Activated naive CD4-positive, alpha-beta T cell treated with anti-CD3 and anti-CD28 coated beads, Interleukin-2, amount 10 ng/mL, durations not matched to agents 7 days and 5 days (primary cell): ENCODE measurements at places on chromosomes 6 and 20.

GRCh38 chr6:56043076-56043475 is 167.7 kb upstream of the BMP5 start:
- DNase-seq, result no peak

GRCh38 chr20:49685809-49686208 is 27.9 kb downstream of the B4GALT5 start:
- no peak for DNase-seq

DNA sequence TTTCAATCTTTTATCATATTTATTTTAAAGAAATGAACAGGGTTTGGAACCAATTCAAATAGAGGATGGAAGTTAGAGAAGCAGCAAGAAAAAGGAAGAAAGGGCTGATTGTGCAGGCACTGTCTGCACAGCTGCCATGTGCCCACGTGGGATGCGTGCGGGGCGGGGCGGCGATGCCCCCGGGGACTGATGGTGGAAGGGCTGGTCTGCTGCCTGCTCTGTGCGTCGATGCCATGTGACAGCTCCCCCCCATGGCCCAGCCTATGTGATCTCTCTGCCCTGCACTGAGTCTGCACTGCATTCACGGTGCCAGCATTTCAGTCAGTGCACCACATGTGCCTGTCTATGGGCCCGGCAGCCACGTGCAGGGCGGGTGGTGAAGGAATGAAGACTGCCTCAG is 96.4 kb downstream of the IRF4 start:
- no peak for DNase-seq

DNA sequence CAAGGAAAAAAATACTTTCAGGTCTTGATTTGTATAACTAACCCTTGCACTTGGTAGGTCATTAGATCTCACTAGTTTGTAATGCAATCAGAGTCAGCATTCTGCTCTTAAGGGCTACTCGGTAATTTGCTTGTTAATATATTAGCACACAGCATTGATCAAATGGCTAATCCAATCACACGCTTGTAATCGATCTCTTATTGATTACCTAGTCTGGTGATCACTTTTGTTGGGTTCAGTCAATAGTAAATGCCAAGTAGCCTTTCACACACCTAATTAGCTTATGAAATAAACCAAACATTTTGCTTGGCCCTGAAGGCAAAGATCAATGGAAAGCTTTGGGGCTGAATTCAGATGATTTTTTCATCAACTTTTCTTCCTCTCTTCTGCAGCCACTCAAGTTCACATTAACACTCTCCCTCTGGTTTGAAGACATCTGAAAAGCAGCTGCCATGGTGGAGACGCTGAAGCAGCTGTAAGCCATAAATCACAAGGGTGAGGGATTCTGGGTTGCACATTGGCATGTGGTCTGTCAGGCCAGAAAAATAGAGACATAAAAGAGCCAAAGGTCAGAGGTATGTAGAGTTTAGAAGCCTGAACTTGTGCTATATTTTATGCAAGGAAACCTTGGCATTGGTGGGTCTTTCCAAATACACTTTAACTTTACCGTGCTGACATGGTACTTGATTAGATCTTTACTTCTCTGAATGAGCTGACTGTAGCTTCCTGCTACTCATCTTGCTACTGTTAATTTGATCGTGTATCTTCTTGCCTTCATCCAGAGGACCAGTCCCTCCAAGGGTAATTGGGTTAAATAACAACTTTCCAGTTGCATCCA is 234.4 kb downstream of the SIM1 start:
- no peak for DNase-seq

GRCh38 chr6:15950962-15951569 is 177.8 kb upstream of the MYLIP start:
- no peak for DNase-seq

- DNase-seq, result no peak
Observed at GRCh38 chr6:113169484-113169883, 687.7 kb upstream of the MARCKS start.

- DNase-seq, result no peak
Observed at GRCh38 chr6:16157909-16158308, 29.0 kb downstream of the MYLIP start.

DNA sequence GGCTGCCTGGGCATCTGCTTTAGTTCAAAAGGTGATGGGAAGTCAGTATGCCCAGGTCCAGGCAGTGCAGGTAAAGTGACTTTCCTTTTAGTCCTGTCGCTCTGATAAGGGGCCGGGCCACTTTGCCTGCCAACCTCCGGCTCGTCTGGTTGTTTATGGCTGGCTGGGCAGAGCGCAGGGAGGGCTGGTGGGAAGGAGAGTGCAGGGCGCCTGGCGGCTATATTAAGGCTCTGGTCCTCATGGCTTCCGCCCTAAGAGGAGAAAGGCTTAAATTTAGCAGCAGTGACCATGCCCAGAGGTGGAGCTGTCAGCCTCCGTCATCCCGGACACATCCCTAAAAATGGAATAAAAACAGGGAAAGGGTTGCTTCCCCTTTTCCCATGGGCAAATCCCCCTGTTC is 14.6 kb downstream of the GATA5 start:
- DNase-seq, result no peak

GRCh38 chr6:15399641-15400470 is 154.0 kb downstream of the JARID2 start:
- DNase-seq, result peak; percentile 34

- DNase-seq, result no peak
Observed at GRCh38 chr20:53879048-53879684, 191.2 kb downstream of the BCAS1 start.

DNA sequence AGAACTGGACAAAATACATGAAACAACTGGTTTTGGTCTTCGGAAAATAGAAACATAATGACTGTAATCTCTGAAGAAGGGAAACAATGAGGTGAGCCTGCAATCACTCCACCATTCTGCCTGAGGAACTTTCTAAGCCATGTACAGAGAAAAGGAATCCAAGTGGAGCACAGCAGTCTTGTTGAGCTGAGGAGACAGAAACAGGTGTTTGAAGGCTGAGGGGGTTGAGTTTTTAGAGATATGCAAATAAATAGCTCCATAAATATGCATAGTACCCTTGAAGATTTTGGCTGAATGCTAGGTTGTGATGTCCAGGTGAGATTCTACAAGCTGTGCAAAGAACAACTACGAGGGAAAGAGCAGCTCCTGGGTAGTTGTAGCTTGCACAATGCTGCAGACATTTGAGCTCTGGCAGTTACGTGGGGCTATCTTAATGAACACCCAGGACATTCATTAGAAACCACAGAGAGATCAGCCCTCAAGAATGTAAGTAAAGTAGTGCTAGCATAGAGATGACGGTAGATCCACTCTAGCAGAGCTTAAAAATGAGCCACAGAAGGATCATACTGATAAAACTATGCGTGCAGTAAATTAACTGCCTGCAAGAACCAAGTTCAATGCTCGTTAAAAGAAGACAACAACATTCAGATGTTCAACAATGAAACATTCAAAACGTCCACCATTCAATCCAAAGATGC is 24.3 kb downstream of the TUBB2B start:
- DNase-seq, result no peak

GRCh38 chr6:81984599-81984998 is 232.1 kb upstream of the TENT5A start:
- no peak for DNase-seq

DNA sequence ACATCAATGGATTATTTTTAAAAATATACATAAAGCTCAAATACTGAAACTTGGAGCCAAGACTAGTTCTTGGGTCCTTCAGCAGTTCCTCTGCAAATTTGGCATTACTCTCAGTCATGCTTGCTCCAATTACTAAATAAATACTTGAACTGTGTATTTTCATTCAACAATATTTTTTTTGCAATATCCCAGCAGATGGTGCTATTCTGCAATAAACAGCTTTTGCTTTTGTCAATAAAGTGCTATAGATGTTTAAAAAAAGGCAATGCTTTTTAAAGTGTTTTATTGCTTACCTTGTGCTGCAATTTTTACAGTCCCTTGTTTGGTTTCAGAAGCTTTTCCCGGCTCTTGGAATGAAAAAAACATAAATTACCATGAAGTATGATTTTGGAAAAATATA is 243.4 kb downstream of the TRDN start:
- no peak for DNase-seq

- DNase-seq, result no peak
Observed at GRCh38 chr6:134584847-134585516, 267.1 kb upstream of the SGK1 start.

GRCh38 chr20:5548107-5548506 is 202.1 kb upstream of the SHLD1 start:
- DNase-seq, result no peak

DNA sequence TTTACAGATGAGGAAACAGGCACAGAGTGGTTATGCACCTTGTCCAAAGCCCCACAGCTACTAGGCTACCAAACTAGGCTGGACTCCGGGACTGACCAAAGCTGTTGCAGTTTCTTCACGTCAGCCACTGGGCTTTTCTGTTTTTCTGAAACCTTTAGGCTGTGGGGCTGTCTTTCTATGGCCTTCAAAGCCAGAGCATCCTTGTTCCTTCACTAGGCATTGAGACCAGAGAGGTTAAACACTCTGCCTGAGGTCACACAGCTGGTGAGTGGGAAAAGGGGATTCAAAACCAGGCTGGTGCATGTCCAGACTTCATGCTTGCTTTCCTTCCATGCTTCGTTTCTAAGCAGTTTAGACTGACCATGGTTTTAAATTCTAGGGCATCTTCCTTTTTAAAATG is 97.5 kb upstream of the KCNG1 start:
- DNase-seq, result no peak

DNA sequence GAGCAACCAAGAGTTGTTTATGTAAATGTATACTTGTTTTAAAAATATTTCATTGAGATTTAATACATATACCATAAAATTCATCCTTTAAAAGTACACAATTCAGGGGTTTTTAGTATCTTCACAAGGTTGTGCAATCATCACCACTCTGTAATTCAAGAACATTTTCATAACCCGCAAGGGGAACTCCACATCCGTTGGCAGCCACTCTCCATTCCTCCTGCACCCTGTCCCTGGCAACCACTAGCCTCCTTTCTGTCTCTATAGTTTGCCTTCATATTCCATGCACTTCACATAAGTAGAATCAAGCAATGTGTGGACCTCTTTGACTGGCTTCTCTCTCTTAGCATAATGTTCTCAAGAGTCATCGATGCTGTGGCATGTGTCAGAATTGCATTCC is 104.2 kb upstream of the PDE10A start:
- DNase-seq, result no peak

GRCh38 chr6:44257025-44257752 is at the start of gene SLC35B2:
TSS of gene SLC35B2 (minus strand) at chr6:44257528. CDS start at chr6:44257410, 118 bp downstream.
- DNase-seq, result peak; percentile 71

DNA sequence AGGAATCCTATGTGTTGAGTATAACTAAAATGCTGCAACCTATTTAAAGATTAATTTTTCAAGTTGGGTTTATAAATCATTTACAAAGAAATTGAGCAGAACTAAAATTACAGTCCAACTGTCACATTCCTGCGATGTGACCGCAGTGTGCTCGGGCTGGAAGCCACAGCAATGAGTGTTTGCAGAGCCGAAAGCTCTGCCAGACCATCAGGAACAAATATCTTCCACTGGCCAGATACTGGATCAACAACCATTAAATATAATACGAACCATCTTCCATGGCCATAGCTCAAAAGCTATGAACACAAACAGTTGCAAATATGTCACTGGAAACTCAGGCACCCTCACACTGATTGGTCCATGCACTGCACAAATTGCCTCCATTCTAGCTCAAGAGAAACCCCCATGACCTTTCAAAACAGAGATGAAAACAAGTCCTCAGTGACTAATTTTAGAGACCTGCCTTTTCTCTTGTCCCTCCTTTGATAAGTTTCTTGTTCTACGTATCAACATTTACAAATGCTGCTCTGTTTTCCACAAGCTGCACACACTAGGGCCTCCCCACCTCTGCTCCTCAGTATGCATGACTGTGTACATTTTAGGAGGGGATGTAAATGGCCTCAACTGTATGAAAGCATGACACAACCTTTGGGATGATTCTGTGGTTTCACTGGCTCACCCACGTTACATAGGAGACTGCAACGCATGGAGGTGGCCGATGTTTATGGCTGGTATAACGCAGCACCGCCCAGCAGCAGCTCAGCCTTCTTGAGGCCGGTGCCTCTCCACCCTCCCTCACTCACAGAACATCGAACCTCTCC is 171.7 kb downstream of the WDR27 start:
- DNase-seq, result peak; percentile 34

DNA sequence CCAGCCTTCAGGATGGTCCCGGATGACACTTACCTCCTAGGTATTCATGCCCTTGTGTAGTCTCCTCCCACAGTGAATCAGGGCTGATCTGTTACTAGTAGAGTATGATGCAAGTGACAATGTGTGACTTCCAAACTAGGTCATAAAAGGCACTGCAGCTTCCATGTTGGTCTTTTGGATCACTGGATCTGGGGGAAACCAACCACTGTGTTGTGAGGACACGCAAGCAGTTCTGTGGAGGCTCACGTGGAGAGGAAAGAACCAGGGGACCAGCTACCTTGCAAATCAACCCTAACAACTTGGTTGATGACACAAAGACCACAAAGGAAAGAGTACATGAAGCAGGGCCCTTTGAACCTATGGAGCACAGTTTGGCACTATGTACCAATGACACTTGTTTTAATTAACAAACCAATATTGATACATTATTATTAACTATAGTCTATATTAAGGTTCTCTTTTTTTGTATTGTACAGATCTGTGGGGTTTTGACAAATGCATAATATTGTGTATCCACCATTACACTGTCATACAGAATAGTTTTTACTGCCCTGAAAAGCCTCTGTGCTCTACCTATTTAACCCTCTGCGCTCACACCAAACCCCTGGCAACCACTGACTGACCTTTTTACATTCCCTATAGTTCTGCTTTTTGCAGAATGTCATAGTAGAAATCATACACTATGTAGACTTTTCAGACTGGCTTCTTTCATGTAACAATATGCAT is 16.3 kb upstream of the SDCBP2 start:
- no peak for DNase-seq

DNA sequence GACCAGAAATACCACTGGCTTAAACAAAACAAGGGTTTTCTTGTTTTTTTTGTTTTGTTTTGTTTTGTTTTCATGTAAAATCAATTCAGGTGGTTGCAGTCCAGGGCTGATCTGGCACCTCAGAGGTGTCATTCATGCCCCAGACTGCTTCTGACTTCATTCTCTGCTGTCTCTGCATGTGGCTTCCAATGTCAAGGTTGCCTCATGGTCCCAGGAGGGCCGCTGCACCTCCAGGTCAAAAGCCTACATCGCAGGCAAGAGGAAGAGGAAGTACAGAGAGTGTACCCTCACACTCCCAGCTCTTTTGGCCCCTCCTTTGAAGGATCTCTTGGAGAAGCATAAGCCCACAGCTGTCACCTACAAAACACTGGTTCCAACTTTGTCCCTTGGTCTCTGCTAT is 1.4 kb upstream of the BTN3A1 start:
- DNase-seq, result no peak

GRCh38 chr6:152637296-152638047 is at the start of gene SYNE1:
TSS of gene SYNE1 (minus strand) at chr6:152637362. CDS start at chr6:152628331, 9,031 bp downstream.
- DNase-seq, result no peak

GRCh38 chr6:167828325-167828956 is 1.7 kb downstream of the AFDN start:
- no peak for DNase-seq
